ENCODE measurements at places on chromosomes 5 and 9.

- no peak for DNase-seq
These were observed 90.3 kb downstream of the ANKRD55 start for GRCh38 chr5:56142614-56143372.

- DNase-seq: no peak
These were observed 16.9 kb downstream of the FBXW5 start for GRCh38 chr9:136927343-136928271.

DNA sequence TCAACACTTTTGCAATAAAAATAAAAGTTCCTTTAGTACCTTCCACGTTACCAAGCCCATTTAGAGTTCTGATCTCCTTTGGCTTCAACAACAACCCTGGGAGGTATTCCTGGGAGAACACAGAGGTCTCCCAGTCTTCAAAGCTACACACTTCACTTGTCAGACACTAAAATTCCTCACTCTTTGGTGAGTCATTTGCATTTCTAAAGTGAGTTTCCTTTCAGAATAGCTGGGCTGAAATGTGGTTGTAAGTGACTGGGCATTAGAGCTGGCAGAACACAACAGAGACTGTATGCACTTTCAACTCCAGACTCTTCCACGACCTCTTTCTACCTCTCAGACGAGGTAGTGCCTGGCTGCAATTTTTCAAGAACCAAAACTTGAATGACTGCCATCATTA, 11.5 kb upstream of the F2RL1 start:
- no peak for DNase-seq

- no peak for DNase-seq
These were observed 57.2 kb downstream of the WDR70 start for GRCh38 chr5:37436146-37436934.

GRCh38 chr9:134208981-134209725, 44.8 kb upstream of the RNU6ATAC start:
- DNase-seq: no peak

GRCh38 chr5:68007451-68007850, 208.1 kb upstream of the PIK3R1 start:
- no peak for DNase-seq

- no peak for DNase-seq
These were observed 352.1 kb downstream of the GADD45G start for GRCh38 chr9:89956907-89957306.

DNA sequence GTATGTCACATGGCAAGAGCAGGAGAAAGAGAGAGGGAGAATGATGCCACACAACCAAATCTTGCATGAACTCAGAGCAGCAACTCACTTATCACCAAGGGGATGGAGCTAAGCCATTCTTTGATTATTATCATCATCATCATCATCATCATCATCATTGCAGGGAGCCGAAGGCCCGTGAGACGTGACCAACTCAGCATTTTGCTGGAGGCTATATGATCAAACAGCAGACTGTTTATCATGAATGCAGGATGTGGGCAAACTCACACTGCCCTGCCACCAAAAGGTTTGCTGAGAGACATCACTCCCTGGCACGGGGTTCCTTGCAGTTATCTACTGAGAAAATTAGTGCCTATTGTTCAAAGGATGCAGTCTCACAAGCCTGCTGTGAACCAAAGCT, 8.6 kb upstream of the ZNF169 start:
- DNase-seq: no peak

GRCh38 chr5:38330207-38330606, 71.8 kb downstream of the EGFLAM start:
- DNase-seq: no peak

DNA sequence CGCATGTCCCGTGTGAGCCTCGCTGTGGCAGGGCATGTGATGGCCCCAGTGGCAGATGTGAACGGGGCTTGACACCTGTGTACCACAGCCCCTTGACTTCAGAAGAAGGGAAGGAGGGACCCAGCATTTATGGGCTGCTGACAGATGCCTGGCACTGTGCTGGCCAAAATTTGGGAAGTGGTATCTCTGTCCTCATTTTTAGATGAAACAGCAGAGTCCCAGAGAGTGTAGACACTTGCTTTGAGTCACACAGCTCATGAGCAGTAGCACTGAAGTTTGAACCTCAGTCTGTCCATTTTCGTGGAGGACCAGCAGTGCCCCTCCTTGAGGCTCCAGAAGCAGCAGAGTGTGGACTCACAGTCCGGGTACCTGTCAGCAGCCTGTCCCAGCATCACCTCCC, 16.5 kb downstream of the NEK6 start:
- no peak for DNase-seq

- DNase-seq: no peak
These were observed 26.7 kb downstream of the LNPEP start for GRCh38 chr5:96962540-96962991.

GRCh38 chr5:138753794-138754698, 821 bp downstream of the CTNNA1 start:
- DNase-seq: no peak

DNA sequence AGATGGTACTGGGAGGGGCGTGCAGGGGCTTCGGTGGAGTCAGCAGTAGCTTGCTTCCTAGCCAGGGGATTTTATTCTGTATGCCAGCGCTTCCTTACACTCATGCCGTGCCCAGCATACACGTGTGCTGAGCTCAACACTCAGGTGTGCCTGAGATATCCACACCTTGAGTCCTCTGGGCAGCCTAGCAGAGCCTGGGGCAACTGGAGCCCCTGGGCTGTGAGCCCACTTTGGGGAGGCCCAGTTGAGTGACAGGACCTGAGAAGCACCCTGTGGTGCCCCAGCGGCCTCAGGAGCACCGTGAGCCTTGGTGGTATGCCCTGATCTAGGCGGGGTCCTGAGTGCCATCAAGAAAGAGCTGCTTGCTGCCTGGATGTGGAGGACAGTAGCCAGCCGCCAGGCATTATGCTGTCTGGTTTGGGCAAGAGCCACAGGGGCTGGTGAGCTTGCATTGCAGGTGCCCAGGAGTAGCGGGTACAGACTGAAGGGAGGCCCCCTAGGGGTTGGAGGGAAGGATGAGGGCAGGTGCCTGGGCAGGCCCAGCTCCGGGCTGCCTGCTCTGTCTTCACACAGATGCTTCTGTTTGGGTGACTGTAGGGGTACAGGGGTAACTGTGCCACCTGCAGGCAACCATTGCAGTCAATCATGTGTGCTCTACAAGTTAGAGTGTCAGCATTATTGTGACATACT, 42.9 kb downstream of the BNIP1 start:
- no peak for DNase-seq

DNA sequence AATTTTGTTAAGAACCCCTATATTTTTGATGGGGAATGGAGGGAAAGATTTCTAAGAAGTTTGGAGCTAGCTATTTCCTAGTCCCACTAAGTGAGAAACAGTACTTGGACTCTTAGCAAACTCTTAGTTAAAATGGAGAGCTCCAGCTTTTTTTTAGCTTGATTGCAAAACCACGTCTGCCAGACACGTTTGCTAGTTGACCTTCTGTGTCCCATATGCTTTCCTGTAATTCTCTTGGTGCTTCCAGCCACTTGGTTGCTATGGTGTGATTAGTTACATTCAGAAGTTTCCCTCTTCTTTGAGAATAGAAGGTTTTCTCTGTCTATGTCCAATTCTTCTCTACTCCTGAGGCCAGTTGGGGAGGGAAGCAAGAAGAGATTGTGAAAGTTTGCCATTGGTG, 417.0 kb upstream of the TLE4 start:
- no peak for DNase-seq

DNA sequence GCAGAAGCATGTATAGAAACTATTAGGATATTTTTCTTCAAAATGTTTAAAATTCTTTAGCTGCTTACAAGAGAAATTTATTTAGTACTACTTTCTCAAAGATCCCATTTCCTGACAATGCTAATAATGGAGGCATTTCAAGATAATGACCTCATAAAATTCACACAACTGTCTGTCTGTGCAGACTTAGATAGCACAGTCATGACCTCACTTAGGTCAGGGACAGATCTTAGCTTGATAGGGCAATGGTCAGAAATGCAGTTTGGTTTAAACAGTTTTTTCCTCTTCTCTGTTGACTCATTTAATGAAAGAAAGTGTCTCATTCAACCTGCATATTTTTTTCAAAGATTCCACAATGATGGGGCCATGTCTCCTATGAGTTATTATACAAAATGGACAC, 128.4 kb downstream of the GRIA1 start:
- no peak for DNase-seq

- DNase-seq: no peak
These were observed 48.1 kb upstream of the RORB start for GRCh38 chr9:74449060-74449459.

GRCh38 chr9:70093944-70094343, 50.3 kb downstream of the MAMDC2 start:
- no peak for DNase-seq

DNA sequence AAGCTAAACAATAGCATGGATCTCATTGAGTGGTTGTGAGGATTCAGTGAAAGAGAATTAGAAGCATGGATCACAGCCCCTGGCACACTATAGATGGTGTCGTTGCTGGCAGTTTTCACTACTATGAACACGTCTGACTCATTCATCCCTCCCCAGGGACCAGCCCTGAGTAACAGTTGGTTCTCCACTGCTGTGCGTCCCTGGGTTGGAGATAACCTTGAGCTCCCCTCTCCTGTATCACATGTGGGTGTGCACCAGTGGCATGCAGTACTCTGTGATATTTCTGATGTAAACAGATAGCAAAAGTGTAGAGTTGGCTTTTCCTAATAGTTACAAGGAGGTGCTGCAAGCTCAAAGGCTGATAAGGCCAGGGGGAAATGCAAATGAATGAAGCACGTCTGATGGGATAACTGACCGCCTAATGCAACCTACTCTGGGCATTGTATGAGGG, 8.8 kb upstream of the LCP2 start:
- DNase-seq: no peak

GRCh38 chr9:111231801-111232580, 98.0 kb downstream of the OR2K2 start:
- no peak for DNase-seq

- no peak for DNase-seq
These were observed 2.3 kb upstream of the RETREG1 start for GRCh38 chr5:16619136-16619535.

- DNase-seq: no peak
These were observed 440.5 kb upstream of the ADAMTS16 start for GRCh38 chr5:4699592-4699991.

- DNase-seq: no peak
These were observed 1233.8 kb upstream of the WWC1 start for GRCh38 chr5:167057665-167058064.

- no peak for DNase-seq
These were observed 2.5 kb upstream of the PCDHAC1 start for GRCh38 chr5:140923601-140924000.

- DNase-seq: no peak
These were observed 513.6 kb upstream of the C9orf72 start for GRCh38 chr9:28086881-28087280.

DNA sequence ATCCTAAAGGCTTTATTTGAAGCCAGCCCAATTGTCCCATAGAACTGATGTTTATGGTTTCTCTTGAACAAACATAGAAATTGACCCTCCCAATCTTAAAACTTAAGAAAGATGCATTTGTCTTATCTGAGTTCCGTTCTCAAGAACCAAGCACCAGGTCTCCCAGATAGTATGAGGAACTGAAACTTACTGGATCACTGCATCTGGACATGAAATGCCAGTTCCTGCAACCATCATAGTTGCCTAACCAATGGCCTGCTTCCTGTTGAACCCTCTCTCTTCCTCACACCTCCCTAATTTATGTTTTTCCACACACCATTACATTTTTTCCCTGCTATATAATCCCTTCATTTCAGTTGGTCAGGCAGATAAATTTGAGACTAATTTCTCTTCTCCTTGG, 478.9 kb downstream of the HTR1A start:
- no peak for DNase-seq

- DNase-seq: no peak
These were observed 5.8 kb downstream of the HMGCR start for GRCh38 chr5:75342836-75343235.

- no peak for DNase-seq
These were observed 51.8 kb upstream of the FNIP1 start for GRCh38 chr5:131848662-131849061.

GRCh38 chr9:87107072-87107471, 159.8 kb upstream of the GAS1 start:
- DNase-seq: no peak

DNA sequence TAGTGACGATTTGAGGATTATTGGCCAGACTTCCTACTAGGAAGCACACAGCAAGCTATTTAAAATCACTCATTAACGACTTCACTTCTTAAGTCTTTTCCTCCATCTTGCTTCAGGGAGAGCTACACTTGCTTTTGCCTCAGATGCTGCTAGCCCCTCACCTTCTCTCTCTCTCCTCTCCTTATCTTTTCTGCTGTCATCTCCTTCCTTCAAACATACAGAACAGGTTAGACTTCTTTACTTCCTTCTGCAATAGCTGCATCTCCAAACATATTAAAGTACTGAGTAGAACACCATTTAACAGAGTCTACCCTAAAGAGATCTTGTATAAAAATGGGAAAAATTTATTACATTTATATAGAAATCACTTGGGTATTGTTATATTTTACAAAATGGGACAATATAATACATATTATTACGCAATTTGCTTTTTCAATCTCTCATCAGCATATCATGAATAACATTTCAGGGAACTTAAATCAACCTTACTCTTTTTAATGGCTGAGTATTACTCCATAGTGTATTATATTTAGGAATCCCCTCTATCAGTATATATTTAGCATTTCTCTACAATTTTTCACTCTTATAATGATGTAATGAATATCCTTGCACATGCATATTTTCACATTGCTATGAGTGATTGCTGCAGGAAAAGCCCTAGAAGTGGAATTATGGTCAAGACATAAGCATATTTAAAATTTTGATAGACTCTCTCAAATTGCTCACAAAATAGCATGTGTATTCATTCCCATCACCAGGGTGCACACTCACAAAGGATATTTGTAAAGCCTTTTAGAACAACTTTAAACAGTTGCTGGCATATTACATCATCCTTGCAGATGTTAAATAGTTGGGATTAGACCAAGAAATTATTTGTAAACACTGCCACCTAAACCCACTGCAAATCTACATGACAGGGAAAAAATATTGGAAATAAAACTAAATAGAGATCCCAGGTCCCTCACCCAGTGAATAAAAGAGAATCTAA, 164.5 kb upstream of the NFIB start:
- no peak for DNase-seq

DNA sequence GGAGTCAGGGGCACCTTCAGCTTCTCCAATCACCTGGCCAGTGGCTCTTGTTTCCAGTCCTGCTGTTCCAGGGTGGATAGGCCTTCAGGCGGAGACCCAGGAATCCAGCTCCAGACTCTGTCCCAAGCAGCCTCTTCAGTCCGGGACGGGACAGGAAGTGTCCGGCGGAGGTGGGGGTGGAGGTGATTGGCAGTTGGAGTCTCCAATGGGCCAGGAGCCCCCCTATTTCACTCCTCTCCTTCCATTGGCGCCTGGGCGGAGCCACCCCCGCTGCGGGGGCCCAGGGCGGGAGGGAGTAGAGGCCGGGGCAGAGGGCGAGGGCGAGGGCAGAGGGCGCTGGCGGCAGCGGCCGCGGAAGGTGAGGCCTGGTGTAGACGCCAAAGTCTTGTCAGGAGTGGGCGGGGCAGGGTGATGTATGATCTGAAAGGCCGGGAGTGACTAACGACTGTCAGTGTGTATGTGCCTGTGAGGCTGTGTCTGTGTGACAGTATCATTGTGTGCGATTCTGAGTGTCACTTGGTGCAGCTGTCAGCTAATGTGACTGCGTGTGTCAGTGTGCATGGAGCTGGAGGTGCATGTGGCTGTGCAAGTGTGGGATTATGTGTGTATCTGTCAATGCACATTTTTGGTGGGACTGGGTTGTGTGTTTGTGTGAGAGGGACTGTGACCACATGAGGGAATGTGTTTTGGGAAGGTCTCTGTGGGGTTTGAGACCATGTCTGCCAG, at the start of gene IL11RA:
IL11RA (plus strand) TSS at position 310 of the 726 bp plus-strand sequence. CDS start 3,033 bp downstream, outside the sequence.
- DNase-seq: no peak

Measured in stimulated activated CD8-positive, alpha-beta memory T cell treated with anti-CD3 and anti-CD28 coated beads, Interleukin-12 subunit alpha, Interleukin-12 subunit beta, amount 100 ng/mL, for 1 hour (primary cell).